ENCODE measurements at places on chromosomes 3 and 15.

DNA sequence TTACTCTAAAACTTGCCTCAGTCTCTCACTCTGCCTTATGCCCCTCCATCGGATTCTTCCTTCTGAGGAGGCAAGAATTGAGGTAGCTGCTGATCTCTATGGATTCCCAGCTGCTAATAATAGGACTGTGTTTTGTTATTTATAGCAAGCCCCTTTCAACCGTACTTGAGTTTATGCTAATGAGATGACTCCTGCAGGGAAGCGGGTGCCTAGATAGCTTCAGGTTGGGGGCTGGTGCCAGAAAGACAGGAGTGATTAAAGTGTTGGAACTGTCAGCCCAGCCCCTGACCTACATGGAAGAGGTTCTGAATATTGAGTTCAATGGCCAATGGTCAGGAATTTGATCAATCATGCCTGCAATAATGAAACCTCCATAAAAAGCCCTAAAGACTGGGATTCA, 21.8 kb upstream of the LIMD1 start:
- DNase-seq: no peak

DNA sequence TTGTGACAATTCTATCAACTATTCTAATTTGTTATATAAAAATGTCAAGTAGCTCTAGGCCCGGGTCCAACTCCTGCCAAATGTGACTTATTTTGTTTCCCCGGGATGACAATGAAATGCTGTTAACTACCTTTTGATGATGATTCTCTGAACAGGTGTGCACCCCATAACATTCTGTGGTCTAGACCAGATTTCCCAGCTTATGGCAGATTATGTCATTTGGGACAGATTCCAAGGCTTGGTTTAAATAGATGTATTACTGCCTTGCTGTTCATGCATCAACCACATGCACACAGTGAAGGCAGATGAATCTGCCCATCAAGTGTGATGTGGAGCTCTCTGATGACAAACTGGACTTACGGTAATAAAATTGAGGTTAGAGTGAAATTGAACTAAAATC, 150.5 kb downstream of the MECOM start:
- no peak for DNase-seq

DNA sequence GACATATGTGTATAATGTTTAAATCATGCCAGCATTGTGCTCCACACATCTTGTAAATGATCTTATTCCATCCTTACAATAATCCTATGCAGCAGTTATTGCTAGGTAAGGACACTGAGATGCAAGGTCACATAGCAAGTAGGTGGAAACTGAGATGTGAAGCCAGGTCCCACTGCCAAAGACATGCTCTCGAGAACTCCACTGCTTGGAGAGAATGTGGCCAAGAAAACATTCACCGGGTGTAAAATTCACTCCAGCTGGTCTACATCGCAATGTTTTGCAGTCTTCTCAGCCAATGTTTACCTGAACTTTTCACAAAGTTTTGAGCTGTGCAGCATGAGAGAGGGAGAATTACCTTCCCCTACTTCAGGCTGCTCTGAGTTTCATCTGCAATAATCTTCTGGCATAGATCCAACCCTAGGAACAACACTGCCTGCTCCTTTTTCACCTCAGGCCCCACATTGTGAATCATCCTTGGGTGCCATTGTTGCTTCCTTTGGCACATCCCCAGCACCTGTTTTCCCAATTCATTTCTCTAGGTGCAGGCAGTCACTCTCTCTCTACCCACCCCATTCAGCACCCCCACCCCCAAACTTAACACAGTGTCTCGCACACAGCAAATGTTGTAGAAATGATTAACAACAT, 53.5 kb upstream of the PRTG start:
- peak; percentile 29 for DNase-seq

GRCh38 chr3:90092994-90093393, 985.6 kb downstream of the EPHA3 start:
- peak; percentile 8 for DNase-seq

DNA sequence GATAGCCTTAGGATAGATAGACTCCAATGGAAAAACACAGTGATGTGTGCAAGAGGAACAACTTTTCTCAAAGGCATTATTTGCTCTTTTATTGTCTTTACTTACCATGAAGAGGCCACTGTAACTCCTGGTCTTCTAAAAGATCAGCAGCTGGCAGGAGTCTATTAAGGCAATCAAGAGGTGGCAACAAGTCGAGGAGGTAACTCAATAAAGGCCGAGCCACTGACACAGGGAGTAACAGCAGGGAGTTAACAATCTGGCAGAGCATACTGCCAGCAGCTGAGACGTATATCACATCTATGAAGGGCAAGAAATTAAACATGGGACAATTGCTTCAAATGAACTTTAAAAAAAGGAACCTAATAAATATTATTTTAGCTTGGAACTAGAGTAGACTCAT, 106.2 kb downstream of the HERC1 start:
- DNase-seq: no peak

DNA sequence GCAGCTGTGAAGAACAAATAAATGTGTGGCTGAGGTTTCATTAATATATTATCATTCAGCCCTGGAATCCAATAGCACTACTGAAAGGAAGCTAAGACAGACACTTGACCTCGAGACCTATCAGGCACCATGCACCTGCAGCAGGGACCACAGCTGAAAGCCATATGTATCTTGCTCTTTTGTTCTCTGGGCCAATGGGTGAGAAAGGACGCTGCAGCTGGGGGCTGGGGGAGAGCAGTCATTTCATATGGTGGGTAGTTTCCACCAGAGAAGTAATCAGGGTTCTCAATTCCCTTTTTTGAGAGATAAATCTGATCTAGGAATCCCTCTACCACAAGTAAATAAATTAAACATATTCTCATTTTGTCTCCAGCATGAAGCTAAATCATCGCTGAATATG, 225.6 kb upstream of the STRIT1 start:
- no peak for DNase-seq

DNA sequence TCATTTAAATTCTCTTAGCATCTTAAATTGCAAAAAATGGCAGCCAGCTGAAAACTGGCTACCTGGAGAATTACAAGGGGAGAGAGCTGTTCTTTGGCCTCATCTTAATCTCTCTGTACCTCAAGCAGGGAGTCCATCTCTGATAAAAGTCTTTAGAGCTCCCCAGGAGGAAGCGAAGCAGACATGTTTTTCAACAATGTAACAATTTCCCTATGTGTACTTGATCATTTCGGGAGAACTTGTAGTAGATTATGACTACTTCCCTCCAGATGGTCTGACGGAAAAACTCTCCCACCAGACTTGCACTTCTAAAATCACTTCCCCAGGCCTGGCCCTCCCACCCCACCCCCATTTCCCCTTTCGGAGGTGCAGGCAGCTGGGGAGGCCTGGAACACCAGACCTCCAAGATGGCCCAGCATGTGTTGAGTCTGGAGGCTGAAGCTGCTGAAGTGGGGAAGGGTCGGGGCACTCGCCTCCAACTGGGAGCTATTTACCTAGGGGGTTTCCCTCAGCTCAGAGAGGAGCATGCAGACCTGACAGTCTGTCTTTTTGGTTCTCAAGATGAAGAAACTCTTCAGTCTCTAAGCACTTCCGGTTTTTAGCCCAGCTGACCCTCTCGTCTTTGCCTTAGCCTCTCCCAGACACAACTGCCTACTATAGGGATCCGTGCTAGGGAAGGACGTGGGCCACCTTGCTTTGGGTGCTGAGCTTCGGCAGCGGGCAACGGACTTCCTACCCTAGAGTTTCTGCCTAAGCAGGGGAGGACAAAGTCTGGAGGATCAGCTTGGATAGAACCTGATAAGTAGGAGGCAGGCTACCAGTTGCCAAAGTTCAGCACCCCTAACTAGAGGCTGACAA, 164.0 kb upstream of the TBL1XR1 start:
- DNase-seq: no peak

- no peak for DNase-seq
These were observed 63.9 kb downstream of the FBLN2 start for GRCh38 chr3:13612829-13613228.

DNA sequence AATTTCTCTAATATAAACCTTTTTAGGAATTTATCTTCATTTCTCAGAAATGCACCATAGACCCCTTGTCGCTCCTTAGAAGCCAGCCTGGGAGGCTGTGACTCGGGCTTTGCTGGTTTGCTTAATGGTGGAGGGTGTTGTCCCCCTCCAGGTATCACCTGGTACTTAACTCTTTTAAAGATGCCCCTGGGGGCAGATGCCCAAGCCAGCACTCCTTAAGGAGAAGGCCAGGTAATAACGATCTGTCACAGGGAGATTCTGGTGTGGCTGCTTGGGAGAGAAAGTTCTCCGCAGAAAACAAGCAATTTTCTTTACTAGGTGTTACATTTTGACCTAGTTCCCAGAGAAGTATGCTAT, 22.3 kb downstream of the EHD4 start:
- no peak for DNase-seq

DNA sequence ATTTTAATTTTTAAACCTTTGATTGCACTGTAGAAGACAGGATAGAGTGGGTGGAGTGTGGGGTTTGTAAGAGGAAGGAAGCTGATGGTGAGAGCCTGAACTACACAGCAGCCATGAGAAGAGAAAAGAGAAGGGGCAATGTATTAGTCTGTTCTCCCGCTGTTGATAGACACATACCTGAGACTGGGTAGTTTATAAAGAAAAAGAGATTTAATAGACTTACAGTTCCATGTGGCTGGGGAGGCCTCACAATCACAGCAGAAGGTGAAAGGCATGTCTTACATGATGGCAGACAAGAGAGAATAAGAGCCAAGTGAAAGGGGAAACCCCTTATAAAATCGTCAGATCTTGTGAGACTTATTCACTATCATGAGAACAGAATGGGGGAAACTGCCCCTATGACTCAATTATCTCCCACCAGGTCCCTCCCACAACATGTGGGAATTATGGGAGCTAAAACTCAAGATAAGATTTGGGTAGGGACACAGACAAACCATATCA, 37.3 kb downstream of the STARD5 start:
- DNase-seq: no peak

GRCh38 chr15:20340931-20341661, 200.5 kb downstream of the GOLGA6L6 start:
- no peak for DNase-seq

DNA sequence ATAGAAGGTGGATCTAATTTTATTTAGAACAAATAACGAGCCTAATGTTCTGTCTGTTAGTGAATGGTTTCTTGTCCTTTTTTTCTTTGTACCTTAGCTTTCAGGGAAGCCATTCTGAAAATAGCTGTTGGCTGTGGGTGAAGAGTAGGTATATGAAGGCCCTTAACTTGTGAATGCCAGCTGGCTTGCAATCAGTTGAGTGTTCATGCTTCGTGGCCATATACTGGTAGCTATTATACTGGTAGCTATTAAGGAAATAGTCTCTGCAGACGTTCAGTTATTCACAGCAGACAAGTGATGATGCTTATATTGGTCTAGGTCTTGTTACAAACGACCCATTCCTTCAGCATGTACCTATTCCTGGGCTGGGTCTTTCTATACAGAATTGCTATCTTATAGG, 18.8 kb downstream of the TRIM71 start:
- no peak for DNase-seq

- no peak for DNase-seq
These were observed 10.2 kb upstream of the FBLN2 start for GRCh38 chr3:13538520-13539291.

DNA sequence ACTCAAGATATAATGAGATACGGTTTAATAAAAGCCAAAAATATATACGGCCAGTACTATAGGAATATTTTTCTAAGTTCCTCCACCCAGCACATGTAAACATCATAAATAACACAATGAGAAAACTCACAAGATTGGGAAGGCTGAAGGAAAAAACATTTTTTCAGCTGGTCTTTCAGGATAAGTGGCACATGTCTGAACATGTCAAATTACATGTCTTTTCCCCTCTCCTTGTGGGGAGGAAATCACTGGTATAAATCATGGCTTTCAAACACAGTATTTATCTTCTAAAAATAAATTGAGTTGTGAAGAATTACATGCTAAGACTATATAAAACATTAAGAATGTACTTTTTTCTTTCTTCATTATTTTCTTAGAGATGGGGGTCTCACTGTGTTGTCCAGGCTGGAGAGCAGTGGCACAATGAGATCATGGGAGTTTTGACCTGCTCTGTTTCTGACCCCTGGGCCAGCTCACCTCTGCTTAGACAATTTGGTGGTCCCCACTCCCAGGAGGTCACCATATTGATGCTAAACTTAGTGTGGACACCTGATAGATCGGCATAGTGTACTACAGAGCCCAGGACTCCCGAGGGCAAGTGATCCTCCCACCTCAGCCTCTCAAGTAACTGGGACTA, 32.8 kb downstream of the ETV5 start:
- DNase-seq: peak; percentile 31

DNA sequence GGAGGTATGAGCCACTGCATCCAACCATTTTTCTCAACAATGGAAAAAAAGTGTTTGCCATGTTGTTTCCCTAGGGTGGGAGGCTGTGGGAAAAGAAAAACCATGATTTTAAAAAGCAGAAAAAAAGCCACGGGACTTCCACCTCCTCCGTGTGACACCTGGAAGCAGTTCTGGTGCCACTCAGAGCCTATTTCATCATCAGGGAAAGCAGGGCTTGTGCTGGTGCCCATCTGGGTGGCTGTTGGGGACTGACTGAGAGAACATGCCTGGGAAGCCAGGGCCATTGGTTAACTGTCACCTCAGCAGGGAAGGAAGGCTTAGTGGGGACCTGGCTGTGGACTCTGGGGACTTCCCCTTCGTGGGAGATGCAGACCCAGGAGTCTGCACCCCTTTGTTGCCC, 7.3 kb downstream of the RNU5B-1 start:
- no peak for DNase-seq

DNA sequence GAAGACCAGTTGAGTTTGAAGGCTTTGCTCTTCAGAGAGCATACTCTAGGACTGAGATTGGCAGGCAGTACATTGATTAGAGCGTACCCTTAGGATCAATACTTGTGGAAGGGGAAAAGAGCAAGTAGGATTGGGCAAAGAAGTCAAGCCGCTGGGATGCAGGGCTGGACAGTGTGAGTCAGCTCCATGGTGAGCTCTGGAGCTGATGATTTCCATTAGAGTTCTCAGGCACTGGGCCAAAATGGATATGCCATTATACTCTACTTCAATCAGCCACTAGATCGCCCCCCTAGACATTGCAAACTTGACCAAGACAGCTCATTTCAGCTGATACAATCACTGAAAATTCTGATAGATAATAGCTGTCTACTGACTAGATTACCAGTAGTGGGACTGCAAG, 432.7 kb upstream of the ALCAM start:
- DNase-seq: no peak

- DNase-seq: no peak
These were observed 22.1 kb downstream of the AGBL1 start for GRCh38 chr15:86101818-86102217.

GRCh38 chr3:37479981-37480380, 305.6 kb upstream of the LRRFIP2 start:
- DNase-seq: no peak

GRCh38 chr3:43953814-43954692, 263.3 kb downstream of the ABHD5 start:
- DNase-seq: no peak

DNA sequence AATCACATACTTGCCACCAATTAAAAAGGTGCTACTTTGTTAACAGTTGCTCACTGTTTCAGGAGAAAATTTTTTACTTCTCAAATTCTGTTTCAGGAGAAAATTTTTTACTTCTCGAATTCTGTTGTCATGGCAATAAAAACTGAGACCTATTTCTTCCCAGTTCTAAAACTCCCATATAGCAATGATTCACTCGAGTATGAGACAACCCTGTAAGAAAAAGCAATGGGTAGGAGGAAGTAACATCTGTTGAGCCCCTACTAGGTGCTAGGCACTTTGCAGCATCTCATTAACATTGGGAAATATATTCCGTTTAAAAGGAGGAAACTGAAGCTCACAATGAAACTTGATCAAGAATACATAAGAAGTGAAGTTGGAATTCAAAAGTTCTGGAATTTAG, 35.1 kb upstream of the IGSF11 start:
- no peak for DNase-seq

- peak; percentile 28 for DNase-seq
These were observed 141.4 kb upstream of the MRPS22 start for GRCh38 chr3:139202226-139202958.

- DNase-seq: no peak
These were observed 3.9 kb upstream of the IREB2 start for GRCh38 chr15:78434134-78434533.

Data from RWPE1 (cell line).